CD14-positive monocyte (primary cell): ENCODE measurements at places on chromosomes 11 and 22.

DNA sequence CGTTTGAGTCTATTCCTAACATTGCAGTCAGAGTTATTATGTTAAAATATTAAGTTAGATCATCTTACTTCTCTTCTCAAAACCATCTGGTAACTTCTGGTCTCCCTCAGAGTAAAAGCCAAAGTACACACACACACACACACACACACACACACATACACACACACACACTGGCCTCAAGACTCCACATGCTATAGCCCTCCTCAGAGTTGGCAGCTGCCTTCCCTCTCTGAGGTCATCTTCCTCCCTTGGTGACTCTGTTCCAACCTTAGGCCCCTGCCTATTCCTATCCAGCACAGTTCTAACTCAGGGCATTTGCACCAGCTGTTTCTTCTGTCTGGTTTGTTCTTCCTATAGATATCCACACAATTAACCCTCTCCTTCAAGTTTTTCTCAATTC lies 272.0 kb upstream of the SESN3 start:
- DNase-seq = no peak

DNA sequence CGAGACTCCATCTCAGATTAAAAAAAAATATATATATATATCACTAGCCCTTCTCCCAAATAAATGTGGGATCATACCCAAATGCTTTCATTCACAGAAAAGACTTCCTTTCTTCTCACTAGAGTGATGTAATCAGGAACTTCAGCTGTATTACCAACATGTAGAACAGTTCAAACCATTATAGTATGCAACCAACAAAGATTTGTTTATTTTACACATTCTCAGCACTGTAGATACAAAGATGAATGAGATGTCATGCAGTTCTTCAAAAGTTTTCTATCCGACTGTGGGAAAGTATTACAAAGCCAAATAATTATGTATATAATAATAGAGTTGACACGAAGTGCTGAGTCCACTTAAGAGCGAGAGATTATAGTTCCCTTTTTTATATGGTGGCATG lies 22.2 kb upstream of the ZNF143 start:
- no peak for DNase-seq

DNA sequence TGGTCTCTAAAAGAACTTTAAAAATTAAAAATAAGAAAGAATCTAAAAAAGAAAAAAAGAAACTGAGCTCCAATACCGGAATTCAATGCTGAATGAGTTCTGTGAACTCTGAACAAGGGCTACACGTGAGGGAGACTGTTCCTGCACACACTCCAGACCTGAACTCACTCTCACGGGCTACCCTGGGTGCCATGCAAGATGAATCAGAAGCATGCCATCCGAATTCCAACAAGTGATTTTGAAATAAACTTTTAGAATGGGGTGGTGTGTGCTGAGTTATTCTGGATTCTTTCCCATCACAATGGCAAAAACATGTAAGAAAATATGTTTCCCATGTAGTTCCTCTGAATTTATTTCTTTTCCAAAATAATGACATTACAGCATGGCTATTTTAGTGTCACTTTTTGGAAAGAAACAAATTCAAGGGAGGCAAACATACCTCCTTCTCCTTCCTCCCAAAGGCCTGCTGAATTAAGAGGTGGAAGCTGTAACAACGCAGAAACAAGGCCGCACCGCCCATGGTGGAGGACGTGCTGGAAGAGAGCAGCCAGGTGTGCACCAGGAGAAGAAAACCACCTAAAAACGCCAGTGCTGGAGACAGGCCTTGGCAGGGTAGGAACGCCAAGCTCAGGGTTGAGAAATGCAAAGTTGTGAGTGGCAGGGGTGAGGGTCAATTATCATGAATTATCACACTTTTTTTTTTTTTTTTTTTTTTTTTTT lies 63.2 kb upstream of the ARFGAP3 start:
- no peak for DNase-seq

DNA sequence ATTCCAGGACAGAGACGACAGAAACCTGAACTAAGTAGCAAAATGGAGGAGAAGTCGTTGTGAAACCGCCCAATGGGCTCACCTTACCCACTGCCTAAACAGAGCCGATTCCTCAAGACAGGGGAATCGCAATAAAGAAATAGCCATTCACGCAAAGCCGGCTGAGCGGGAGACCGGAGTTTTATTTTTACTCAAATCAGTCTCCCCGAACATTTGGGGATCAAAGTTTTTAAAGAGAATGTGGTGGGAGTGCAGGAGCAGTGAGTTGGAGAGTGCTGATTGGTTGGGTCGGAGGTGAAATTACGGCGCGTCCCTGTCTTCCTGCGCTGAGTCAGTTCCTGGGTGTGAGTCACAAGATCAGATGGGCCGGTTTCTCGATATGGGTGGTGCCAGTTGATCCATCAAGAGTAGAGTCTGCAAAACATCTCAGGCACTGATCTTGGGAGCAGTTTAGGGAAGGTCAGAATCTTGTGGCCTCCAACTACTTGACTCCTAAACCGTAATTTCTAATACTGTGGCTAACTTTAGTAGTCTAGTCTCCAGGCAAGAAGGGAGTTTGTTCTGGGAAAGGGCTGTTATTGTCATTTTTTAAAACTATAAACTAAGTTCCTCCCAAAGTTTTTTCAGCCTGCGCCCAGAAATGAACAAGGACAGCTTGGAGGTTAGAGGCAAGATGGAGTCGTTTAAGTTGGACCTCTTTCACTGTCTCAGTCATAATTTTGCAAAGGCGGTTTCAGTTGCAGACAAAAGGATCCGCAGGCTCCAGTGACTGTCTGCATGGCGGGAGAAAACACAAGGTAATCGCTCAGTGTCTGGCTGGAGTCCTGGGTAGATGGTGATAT lies 34.1 kb downstream of the OR4D9 start:
- DNase-seq = no peak

- DNase-seq = no peak
Observed at GRCh38 chr11:131579932-131580387, 209.5 kb downstream of the NTM start.

GRCh38 chr11:2219318-2220017 lies 47.9 kb upstream of the TH start:
- no peak for DNase-seq

GRCh38 chr11:123158033-123159003 lies 36.7 kb downstream of the CLMP start:
- no peak for DNase-seq

GRCh38 chr11:118448294-118448693 lies 12.0 kb downstream of the KMT2A start:
- DNase-seq = no peak

DNA sequence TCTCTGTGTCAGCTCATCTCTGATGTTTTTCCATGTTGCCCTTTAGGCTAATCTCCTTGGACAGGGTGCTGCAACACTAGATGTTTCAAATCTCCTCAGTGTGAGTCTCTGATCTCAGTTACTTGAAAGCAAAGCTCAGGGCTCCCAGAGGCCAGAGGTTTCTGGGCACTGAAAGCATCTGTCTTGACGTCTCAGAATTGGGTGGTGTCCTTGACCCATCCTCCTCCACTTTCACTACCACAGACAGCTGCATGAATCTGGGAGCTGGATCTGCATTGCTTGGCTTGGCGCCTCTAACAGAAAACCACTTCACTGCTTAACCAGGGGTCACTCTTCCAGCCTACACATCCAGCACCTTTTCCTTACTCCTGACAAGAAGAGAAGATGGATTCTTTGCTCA lies 399.4 kb downstream of the NXPE2 start:
- no peak for DNase-seq

DNA sequence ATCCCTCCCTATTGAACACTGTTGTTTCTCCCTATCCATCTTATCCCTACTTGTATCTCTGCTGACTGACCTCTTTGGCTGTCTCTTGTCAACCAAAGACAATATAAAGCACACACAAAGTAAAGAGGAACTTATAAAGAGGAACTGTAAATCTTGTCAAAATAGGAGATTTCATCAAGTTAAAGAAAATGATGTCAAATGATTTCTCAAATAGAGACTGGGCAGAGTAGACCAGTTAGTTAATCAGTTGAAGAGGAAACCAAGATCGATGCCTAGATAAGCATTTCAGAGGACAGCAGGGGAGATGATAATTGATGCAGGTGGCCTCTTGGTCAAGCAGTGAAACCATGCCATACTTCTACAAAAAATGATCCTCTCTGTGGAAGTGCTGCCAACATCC lies 22.7 kb downstream of the KCNQ1OT1 start:
- peak; percentile 58 for DNase-seq
